ENCODE measurements at places on chromosomes 5 and 9.

- no peak for DNase-seq
These were observed 166.3 kb downstream of the ATP10B start for GRCh38 chr5:160685695-160686094.

DNA sequence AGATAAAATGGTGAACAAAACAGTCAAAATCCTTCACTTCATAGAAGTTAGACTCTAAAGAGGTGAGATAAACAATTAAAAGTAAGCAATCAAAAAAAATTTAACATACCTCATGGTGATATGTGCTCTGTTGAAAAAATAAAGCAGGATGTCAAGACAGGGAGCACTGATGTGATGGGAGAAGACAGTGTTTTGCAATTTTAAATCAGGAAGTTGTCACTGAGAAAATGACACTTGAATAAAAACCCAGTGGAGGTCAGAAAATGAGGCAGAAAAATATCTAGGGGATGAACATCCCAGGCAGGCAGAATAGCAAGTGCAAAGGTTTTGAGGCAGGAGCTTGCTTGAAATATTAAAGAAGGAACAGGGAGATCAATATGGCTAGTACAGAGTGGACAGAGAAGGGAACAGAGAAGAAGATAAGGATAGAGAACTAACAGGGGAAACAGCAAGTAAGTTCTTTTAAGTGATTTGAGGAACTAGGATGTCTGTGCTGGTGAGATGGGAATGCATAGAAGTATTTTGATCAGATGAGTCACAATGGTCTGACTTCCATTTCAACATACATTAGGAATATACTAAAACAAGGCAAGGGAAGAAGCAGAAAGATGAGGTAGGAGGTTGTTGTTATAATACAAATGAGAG lies 130.4 kb downstream of the CHSY3 start:
- peak; percentile 68 for DNase-seq

DNA sequence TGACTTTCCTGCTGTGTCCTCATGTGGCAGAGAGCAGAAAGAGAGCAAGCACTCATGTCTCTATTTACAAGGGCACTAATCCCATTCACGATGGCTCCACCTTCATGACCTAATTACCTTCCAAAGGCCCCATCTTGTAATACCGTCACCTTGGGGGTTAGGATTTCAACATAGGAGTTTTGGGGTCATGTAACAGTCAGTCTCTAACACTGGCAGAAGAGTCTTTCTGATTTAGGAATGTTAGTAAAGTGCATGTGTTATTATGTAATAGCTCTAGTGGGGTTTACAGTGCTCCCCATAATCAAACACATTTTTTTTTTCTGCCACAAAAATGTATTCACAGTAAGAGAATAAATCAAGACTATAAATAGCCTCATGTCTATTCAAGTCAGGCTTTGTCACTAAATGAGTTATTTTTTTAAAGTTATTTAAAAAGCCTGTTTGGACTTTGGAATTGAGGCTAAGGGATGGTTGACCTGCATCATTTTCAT lies 19.1 kb downstream of the GALNT10 start:
- DNase-seq = no peak

GRCh38 chr5:95969055-95969454 lies 7.4 kb upstream of the ELL2 start:
- no peak for DNase-seq

DNA sequence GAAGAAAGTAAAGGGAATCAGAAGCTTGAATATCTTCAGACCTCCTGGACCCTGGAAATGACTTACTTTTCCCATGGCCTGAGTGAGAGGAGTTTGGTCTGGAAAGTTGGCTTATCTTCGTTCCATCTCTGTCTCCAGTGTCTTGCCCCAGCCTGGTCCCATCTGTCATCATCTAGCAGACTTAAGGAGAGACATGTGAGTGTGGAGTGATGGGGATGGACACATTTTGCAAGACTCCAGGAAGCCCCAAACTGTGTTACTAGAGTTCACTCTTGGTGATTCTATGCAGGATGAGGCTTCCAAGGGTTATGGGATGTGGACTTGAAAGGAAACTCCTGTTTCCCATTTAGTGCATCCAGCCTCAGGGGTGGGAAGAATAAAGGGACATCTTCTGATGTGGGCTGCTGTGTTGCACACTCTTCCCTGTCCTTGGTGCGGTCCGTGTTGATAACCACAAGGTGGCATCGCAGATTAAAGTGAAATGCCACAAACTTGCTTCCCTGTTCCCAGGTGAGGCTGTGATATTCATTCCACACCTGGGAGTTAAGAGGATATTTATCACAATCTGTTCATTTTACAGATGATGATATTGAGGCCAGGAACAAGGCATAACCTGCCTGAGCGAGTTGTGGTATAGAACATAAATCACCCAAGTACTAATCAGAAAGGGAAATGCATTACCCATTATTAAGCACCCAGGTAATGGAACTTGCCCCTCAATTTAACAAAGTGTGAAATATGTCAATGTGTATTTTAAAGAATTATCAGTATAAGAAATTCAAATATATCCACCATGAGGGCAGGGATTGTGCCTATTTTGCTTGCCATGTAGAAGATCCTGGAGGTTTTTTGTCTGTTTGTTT lies 269.9 kb upstream of the PAPPA start:
- DNase-seq = peak; percentile 80

DNA sequence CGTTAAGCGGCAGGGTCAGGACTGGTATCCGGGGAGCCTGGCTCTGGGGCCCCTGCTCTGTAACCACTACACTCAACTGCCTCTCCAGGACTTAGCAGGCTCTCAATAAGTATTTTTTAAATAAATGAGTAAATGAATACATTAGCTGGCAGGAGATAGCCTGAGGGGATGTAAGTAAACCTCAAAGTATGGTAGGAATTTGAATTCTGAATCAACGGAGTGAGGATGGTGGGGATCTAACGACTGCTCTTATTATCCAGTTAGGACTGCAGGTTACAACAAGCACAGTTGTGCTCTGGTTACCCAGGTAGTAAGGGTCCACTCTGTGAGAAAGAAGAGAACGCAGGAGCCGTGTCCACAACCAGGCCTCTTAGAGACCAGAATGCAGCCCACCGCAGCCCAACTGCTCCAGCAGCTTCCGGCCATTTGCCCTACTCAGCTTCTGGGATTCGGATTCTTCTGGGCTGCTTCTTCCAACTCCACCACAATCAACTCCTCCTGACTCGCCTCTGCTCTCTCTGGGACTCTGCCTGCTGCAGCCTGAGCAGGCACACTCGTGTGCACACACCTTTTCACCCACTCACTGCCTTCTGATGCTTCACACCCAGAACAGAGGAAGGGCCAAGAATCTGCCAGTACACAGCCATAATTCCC lies 52.6 kb downstream of the MED27 start:
- DNase-seq = peak; percentile 33

- peak; percentile 41 for DNase-seq
These were observed 129.1 kb downstream of the MACROH2A1 start for GRCh38 chr5:135269931-135270421.

DNA sequence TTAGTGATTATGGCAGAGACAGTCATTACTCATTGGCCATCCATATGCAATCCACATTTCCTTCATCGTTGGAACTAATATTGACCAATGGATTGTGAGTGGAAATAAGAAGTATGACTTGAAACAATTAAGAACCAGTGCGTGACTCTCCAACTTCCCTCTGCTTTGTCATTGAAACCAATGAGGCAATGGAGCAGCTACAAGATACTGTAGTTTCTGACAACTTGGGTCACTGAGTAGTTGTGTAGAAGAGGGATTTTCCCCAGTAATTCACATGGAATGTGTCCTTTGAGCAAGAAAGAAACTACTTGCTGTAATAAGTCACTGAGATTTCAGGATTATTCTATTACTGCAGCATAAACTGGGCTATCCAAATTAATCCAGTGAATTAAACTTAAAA lies 785.3 kb upstream of the RIOK2 start:
- no peak for DNase-seq

DNA sequence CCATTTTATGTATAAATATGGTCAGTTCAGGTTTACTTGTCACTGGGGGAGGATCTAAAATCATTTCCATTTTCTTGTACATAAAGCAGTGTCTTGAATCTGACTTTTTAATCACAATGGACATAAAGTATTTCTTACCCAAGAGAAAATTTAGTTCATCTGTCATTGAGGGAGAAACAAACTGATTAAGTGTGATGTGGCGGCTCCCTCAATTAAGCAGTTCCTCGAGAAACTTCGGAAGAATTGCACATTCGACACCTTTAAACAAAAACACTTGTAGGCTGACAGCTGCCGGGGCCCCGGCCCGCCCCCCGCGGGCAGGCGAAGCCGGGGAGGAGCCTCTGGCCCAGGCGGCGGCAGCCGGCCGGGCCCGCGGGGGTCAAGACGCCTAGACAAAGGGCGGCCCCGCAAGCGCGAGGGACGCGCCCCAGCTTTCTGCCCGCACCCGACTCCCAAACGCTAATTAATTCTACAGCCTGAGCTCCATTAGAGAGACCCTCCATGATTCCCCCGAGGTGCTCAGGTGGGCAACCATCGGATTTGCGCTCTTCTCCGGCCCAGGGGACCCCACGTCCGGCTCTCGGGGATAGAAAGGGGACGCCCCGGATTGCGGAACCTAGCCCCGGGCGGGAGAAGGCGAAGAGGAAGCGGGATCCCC lies 750 bp downstream of the TRIM36 start:
- no peak for DNase-seq

DNA sequence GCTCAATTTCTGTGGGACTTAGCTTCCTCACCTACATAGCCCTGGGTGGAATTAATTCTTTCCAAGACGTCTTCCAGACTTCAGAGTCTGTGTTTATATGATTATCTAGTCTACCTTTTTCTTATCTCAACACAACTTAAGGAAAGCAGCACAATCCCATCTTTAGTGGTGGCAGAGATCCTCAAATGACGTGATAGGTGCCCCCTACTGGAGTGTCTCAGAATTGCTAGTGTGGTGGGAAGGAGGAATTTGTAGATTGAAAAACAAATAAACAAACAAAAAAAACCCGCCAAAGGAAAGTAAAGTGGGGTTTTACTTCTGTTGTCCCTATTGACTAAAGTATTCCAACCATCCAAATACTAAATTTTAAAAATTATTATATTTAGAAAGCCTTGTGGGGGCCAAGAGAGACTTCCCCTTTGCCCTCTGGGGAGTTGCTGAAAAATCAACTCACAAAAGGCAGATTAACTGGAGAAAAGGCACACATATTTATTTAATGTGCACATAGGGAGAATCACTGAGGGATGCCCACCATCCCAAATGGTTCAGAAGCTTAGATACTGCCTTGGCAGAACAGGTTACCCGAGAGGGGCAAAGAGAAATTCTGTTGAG lies 283.3 kb downstream of the TMEM167A start:
- DNase-seq = peak; percentile 62

DNA sequence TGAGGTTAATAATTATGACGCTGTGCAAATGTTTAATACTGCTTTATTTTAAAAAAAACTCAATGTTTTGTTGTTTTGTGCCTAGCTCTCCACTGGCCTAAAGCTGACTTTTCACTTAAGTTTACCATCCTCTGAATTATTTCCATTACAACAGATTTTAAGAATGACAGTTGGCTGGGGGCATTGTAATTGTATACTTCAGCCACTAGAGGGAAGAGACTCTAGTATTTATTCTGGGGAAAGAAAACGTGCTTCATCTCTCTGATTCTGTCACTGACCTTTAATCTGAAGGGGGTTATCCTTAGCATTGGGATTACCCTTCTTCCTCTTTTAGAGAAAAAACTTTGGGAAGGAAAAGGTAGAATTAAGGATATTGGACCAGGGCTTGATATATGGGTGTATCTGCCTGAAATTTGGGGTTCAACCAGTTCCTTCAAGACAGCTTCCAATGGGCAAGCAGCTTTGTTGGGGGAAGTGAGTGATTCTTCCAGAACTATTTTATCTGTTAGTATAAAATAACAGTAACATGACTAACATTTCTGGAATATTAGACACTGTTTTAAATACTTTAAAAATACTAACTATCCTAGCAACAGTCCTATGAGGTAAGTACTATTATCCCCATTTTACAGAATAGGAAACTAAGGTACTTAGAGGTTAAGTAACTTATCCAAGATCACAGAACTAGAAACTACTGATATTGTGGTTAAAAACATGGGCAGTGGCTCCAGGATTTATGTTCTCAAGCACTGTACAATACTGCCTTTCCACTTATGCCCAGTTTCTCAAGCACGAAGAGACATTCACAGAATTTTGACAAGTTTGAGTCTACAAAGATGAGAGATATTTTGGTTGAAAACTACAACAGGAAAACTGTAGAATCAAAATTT lies 208.4 kb downstream of the CD180 start:
- DNase-seq = peak; percentile 58
